H4 (cell line): ENCODE measurements at places on chromosomes 5 and 9.

GRCh38 chr5:59125011-59125961, 542.4 kb downstream of the RAB3C start:
- DNase-seq = no peak

- DNase-seq = peak; percentile 24
These were observed 35.6 kb upstream of the ANXA1 start for GRCh38 chr9:73116031-73116430.

DNA sequence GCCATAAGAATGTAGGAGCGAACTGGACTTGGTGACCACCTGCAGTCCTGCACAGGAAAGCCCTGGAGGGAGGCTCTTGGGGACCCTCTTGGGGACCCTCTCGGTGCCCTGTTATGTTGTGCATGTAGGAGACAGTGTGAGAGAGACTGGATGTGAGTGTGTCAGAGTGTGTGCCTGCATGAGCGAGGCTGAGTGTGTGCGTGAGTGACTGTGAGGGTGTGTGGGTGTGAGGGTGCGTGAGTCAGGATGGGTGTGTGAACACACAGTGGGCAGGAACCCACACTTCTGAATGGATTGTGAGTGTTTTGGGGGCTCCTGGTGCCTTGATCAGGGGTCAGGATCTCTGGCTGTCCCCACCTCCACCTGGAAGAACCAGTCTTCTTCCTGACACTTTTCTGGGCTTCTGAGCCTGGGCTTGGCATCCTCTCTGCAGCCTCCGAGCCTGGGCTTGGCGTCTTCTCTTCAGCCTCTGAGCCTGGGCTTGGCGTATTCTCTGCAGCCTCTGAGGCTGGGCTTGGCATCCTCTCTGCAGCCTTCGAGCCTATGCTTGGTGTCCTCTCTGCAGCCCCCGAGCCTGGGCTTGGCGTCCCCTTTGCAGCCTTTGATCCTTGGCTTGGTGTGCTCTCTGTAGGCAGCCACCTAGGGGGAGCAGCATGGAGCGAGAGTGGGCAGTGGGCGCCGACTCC, 25.6 kb upstream of the ANKRD33B start:
- no peak for DNase-seq

- DNase-seq = no peak
These were observed 218.9 kb downstream of the NXNL2 start for GRCh38 chr9:88753691-88754367.

DNA sequence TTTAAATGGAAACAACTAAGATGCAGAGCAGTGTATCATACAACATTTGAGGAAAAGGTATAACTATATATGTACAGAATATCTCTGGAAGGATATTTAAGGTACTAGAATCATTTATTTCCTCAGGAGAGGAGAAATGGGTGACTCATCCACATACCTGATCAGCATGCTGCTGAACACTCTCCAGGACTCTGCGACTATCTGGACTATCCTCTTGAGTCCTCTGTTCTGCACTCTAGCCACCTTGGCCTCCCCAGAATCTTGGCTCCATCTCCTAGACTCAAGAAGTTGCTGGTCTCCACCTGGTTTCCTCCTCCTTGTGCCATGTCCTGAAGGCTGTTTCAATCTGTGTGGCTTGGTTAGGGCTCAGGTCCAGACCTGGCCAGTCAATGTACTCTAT, 8.8 kb upstream of the PRDM6 start:
- no peak for DNase-seq

DNA sequence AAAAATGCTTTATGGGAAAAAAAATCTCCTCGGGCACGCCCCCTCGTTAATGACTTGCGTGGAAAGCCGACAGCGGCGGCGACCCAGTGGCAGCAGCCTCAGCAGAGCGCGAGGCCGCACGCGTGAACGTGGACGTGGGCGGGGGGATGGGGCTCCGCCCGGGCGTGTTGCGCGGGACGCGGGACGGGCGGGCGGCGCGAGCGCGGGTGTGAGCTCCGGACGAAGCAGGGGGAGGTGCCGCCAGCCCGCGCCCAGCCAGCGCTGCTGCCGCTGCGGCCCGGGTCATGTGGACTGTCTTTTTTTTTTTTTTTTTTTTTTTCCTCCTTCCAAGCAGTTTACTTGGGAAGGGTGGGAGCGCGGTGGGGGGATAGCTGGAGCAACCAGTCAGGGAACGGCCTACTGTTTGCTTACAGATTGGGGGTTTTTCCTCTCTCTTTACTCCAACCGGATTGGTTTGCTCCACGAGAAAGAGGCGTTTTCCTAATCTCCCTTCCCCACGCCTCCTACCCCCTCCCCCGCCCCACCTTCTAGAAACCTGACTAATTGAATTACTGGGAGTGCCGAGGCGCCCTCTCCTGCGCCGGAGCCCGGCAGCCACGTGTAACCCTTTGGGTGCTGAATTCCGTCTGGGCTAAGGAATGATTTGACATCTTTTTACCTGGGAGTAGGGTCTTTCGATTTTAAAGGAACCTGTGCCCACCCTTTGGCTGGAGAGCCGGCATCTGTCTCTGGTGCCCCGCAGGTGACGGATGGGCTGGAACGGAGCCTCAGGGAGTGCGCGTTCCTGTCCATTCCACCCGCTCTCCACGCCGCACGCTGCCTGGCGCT, 1.7 kb upstream of the EFNA5 start:
- peak; percentile 99 for DNase-seq

DNA sequence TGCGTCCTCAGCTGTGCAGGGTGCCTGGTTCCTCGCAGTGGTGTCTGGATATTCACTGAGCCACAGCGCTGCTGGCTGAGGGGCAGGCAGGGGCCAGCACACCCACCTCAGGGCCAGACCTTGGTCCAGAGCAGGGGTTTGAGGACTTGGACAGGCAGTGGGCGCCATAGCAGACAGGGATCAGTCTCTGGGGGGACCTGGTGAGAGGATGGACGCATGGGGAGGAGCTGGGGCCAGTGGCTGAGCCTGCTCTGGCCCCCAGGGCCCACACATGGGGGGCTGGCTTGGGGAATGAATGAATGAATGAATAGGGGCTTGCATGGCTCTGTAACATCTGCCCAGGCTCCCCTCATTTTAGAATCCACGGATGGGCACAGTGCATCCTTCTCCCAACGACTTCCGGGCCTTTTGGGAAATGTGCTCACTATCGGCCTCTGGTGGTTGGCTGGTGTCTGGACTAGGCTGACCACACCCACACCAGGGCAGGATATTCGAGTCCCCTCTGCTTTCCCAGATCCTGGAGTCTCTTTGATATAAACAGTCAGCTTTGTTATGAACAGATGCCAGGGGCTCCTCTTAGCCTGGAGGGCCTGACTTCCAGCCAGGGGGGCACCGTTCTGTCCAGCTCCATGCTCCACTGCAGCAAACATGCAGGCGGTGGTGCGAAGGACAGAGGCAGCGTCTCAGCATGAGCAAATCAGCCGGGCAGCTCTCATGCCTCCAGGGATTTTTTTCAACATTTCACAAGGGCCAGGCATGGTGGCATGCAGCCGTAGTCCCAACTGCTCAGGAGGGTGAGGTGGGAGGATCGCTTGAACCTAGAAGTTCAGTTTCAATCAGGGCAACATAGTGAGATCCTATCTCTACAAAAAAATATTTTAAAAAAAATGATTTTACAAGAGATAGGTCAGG, 62.6 kb downstream of the NEK6 start:
- DNase-seq = peak; percentile 58

- DNase-seq = no peak
These were observed 649 bp upstream of the GLE1 start for GRCh38 chr9:128503870-128504269.

DNA sequence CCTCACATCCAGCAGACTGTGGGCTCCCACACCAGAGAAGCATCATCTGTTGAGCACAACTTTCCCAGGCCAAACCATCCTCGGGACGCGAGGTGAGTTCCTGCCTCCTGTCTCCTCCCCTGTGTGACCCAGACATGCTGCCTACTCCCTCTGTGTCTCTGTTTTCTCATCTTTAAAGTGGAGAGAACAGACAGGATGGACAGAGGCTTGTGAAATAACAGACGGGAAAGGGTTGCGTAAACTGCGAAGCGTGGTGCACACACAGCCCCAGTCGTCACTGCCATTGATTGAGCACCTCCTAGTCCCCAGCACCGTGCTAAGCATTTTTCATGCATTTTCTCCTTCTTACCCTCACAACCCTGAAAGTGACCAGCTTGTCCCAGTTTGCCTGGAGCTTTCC, 52.1 kb upstream of the LMX1B start:
- DNase-seq = no peak

- DNase-seq = no peak
These were observed 154.4 kb downstream of the ZSWIM6 start for GRCh38 chr5:61486476-61486875.

DNA sequence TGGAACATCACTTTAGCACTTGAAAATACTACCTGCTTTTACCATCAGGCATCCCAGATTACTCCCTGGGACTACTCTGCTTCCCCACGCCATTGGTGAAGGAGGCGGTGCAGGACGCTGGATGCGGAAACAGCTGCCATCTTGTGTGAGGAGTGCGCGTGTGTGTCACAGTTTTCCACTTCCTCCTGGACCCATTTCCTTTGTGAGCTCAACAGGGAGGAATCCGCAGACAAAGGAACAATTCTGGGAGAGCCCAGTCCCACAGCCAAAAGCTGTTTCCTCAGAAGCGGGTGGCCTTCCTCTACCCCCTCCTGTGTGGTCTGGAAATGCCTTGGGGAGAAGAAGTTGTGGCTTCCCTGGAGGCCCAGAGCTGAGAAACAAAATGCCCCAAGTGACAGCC, 16.8 kb downstream of the AFAP1L1 start:
- DNase-seq = no peak

GRCh38 chr5:168286386-168286785, 5.1 kb upstream of the WWC1 start:
- no peak for DNase-seq

DNA sequence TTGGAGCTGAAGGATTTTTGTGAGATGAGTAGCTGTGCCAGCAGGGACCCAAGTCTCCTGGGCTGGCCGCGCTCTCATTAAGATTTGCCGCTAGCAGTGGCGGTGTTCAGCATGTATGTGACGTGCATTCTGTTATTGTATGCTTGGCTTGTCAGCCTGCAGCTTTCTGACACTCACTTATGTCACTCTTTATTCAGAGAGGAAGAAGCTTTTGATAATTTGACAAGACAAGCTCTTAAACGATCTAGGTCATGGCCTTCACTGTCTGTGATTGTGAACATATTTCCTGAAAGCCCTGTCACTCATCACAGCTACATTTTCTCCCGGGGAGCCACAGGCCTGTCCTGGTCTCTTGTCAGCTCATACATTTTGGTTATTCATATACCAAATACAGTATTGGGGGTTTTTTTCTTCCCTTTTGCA, 98.2 kb upstream of the GRHPR start:
- no peak for DNase-seq

- DNase-seq = peak; percentile 58
These were observed 12.9 kb upstream of the SLCO6A1 start for GRCh38 chr5:102511666-102512065.

- no peak for DNase-seq
These were observed 73.4 kb downstream of the GABBR2 start for GRCh38 chr9:98635374-98635773.

DNA sequence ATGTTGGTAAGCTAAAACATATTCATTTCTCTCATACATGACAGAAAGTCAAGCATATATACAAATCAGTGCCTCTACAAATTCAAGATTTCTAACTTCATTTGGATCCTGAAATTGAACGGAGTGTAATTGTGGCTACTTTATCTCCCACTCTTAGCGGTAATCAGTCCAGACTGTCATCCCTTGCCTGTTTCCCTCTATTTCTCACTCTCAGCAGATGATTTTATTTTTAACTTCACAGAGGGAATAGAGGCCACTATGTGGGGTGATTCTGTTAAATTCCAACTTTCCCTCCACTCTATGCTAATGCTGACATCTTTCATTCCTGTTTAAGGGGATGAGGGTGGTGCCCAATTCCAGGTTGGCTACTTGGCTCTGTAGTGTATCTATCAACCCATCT, 153.8 kb upstream of the KCNN2 start:
- DNase-seq = no peak

DNA sequence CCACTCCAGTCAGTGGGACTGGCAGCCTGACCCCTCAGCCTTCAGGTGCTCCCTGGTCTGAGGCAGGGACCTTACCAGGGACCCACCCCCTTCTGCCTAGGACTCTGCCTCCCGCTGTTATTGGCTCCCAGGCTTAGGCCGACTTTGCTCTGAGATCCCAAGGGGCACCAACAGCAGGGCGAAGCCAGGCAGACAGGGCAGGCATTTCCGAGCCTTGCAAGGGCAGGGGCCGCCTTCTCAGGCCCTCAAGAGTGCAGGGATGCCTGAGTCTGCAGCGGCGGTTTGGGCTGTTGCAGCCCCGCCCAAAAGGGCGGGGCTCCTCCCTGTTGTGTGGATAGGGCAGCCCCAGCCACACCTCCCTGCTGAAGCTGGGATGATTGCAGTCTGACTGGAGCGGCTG, 644.6 kb downstream of the PRR16 start:
- DNase-seq = no peak

- DNase-seq = no peak
These were observed 158.7 kb upstream of the RAI14 start for GRCh38 chr5:34497470-34497808.

- DNase-seq = peak; percentile 59
These were observed 98.9 kb downstream of the CSNK1G3 start for GRCh38 chr5:123610665-123611405.

GRCh38 chr5:113514289-113514635, 768 bp downstream of the YTHDC2 start:
- no peak for DNase-seq

GRCh38 chr5:38551030-38552017, 5.1 kb downstream of the LIFR start:
- peak; percentile 67 for DNase-seq

DNA sequence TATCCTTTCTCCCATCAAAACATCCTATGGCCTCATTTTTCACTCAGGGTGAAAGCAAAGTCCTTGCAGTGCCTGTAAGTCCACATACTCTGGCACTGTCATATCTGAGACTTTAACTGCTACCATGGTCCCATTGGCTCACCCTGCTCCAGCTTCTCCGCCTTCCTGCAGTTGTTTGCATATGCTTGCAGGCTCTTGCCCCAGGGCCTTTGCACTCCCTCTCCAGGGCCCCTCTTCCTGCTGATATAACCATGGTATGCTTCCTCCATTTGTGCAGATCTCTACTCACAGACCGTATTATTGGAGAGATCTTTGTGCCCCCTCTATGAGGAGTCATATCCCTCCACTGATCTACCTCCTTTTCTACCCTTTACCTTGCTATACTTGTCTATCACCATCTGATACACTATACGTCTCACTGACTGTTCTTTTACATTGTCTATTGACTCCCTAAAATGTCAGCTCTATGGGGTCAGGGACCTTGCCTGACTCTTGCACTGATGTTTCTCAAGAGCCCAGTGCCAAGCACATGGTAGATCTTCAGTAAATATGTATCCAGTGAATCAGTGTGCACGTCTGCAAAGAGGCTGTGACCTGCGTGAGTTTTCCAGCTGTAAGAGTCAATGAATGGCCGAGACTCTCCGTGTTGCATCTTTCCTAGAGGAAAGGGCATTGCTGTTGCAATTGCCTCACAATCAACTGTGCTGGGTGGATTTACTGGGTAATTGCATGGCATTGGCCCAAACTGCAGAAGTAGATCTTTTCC, 81.7 kb upstream of the CPEB4 start:
- DNase-seq = no peak
